Neural progenitor cell (in vitro differentiated cells): ENCODE measurements at places on chromosomes 6 and 20. TPM values are rescaled to one million over a fixed set of nuclear protein-coding genes. Genes with fewer than 3 reads are reported as not detected.

FLRT3 gene
- total RNA-seq, result 24.0 and 41.8 TPM in 2 replicates

GRCh38 chr6:44572346-44572745 is 184.8 kb downstream of the CDC5L start:
- DNase-seq, result no peak
- H3K27me3 ChIP-seq, result no peaks in the 10 kb centered on the region
- H3K4me1 ChIP-seq, result no peaks in the 10 kb centered on the region

GRCh38 chr6:111113336-111114086 is 26.2 kb downstream of the SLC16A10 start:
- no peak overlapping the region for H3K27ac ChIP-seq
- H3K36me3 ChIP-seq, result no peaks in the 10 kb centered on the region
- H3K4me1 ChIP-seq, result peaks cover 9% of the 10 kb centered on the region
- no peaks in the 10 kb centered on the region for H3K27me3 ChIP-seq
- DNase-seq, result peak; percentile 12

MYCT1 gene
- total RNA-seq, result not detected in 2 replicates

DNA sequence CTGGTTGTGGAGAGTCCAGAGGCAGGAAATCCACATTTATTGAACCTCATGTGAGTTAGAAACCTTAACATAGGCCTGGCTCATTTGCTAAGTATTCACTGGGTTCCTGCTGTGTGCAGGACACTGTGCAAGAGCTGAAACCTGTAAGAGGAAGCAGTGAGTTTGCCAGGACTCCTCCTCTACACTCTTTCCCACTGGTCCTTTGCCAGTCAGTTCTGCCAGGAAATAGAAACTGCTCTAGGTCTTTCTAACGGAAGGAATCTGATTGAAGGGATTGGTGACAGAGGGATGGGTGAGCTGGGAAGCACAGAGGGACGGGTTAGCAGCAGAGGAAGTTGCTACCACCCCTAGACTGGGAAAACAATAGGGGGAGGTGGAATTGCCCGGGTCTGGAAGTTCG is 234.2 kb upstream of the ECI2 start:
- no peaks in the 10 kb centered on the region for H3K36me3 ChIP-seq
- H3K4me1 ChIP-seq, result peaks cover 16% of the 10 kb centered on the region

DPPA5 gene
- total RNA-seq, result not detected in 2 replicates

DNA sequence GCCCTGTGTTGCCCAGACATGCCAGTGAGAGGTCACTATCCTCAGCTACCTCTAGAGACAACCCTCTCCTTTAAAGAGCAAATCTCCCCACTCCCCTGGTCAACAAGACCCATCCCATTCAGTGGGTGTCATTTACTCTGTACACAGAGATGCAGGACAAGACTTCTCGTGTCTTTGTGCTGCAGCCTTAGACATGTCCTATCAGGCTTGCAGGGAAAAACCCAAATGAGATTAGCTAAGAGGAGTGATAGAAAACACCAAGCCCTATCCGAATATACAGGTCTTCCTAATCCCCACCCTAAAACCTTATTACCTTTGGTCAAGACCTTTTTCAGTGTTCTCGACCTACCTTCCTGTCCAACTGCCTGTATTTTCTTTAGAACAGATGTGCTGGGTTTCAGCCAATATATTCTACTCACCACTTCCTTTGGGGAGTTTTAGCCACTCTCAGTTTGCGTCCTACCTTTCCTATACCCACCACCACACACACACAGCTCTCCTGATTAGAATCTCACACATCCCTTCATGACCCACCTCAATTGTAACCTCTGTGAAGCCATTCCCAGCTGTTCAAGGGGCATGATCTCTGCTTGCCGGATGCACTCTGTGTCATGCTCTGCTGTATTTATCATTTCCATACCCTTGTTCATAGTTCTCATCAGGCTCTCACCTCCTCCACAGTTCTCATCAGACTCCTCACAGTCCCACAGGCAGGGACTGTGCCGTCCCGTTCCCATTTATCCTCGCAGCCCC is 39.7 kb downstream of the TRAM2 start:
- no peak overlapping the region for H3K27ac ChIP-seq
- no peaks in the 10 kb centered on the region for H3K27me3 ChIP-seq
- no peak overlapping the region for H3K4me3 ChIP-seq

DNA sequence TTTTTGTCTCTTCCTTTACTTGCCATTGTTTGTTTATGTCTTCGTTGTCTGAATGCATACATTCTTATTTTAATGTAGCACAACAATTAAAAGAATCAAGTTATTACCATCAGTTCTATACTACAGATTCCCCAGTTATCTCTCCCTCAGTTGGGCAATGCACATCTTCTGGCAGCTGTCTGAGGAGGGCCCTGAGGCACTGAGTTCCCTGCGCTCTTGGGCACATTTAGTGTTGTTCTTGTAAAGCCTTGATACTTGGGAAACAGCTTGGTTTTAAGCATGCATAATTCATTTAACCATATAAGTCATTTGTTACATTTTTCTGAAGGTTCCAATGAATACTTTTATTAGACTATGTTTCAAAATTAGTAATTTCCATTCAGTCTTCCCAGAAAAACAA is 117.9 kb downstream of the C6orf118 start:
- no peaks in the 10 kb centered on the region for H3K36me3 ChIP-seq
- H3K27me3 ChIP-seq, result no peaks in the 10 kb centered on the region
- DNase-seq, result no peak
- H3K4me3 ChIP-seq, result no peak overlapping the region
- H3K27ac ChIP-seq, result no peak overlapping the region
- no peaks in the 10 kb centered on the region for H3K4me1 ChIP-seq

- peaks cover 7% of the 10 kb centered on the region for H3K4me1 ChIP-seq
- DNase-seq, result no peak
- H3K4me3 ChIP-seq, result no peak overlapping the region
- no peak overlapping the region for H3K27ac ChIP-seq
- no peaks in the 10 kb centered on the region for H3K27me3 ChIP-seq
Observed at GRCh38 chr20:51969191-51969590, 166.9 kb upstream of the SALL4 start.
